ENCODE measurements at places on chromosomes 1 and 21.

GRCh38 chr1:26597629-26598039, 68.1 kb downstream of the RPS6KA1 start:
- peak; percentile 81 for DNase-seq

DNA sequence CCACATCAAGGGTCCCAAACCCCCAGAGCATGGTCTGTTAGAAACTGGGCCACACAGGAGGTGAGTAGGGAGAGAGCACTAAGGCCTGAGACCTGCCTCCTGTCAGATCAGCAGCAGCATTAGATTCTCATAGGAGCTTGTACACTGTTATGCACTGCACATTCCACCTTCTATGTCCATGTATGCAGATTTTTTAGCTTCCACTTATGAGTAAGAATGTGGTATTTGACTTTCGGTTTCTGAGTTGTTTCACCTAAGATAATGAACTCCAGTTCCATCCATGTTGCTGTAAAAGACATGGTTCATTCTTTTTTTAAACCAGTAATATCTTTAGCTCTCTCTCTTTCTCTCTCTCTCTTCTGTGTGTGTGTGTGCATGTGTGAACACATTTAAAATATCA, 663 bp upstream of the GBP6 start:
- DNase-seq: no peak

DNA sequence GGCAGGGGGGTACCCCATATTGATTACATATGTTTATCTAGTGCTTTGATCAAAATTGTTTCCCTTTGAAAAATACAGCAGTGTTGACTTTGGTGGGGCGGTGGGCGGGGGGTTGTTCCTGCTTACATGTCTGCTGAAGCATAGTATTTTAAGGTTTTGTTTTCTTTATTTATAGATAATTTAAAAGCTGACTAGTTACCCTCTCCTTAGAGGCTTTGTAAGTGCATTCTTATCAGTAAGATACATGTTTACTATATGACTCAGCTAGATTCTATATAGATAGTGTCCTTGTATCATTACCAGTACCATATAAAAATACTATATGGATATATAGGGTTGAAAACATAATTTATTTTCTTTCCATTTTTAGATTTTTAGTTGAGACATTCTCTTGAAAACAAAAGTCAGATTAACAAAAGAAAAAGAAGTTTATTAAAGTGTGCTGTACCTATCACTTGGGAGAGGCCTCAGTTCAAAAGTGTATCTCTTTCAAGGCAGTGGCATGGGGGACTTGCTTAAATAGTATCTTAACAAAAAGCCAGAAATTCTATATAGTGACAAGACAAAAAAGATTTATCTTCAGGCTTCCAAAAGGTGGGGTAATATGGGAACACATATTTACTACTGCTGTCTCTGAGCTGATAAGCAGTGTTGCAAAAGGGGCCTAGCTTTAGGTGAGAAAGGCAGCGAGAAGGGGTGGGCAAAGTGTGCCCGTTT, 79.0 kb downstream of the HS2ST1 start:
- no peak for DNase-seq

DNA sequence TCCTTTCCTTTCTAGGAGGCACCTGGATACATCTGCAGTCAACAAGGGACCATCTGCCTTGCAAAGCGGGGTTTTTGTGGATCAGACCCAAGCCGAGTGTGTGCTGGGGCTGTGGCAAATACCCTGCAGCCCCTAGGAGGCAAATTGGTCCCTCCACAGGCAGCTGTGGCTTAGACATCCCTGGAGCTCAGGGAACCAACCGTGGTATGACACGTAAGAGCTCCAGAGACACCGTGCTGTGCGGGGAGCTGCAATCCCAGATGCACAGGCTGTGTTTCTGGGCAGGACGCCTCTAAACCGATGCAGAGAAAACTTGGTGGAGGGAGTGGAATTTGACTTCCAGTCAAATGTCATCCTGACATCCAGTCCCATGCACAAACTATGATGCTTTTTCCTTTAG, 141.5 kb downstream of the KAZN start:
- no peak for DNase-seq

DNA sequence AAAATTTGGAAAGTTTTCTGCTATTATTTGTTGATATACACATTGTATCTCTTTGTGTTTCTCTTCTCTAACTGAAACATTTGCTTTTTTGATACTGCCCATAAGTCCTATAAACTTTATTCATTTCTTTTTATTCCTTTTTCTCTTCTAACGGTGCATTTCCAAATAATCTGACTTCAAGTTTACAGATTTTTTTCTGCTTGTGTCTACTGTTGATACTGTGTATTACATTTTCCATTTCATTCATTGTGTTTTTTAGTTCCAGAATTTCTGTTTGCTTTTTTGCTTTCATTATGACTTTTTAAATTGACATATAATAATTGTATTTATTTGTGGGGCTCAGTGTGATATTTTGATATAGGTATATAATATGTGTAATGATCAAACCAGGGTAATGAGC, 38.3 kb upstream of the PLA2G2A start:
- DNase-seq: no peak

DNA sequence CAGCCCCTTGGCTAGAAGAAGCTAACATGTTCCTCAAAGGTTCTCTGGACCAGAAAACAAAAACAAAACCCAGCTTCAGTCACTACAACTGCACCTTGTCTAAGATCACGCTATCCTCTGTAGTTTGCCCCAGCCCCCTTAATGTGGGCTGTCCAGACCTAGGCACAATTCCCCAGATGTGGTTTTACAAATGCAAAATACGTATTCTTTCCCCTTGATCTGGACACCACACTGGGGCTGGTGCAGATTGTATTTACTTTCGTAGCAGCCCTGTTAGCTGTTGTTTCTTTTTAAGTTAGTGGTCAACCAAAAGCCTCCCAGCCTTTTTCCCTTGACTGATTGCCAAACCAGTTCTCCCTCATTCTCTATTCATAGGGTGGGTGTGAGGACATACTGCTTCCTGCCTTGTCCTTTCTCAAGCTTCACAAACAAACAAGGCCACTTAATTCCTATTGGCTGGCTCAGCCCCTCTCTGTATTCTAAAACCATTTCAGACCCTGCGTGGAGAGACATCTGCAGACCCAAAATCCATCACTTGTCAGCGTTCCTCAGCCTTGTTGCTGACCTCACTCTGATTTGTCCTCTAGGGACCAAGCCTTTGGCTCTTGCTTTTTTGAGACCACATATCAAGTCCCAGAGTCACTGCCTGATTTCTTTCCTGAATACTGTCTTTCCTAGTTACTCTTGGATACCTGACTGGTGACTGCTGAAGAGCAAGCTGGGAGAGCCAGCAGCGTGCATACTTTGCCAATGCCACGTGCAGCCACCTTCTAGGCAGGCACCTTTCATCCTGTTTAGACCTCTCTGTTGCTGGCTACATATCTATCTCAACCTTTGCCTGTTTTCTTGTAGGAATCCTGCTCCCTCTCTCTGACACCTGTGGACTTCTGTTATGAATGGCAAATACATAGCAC, 96.4 kb upstream of the RAB3GAP2 start:
- DNase-seq: no peak

DNA sequence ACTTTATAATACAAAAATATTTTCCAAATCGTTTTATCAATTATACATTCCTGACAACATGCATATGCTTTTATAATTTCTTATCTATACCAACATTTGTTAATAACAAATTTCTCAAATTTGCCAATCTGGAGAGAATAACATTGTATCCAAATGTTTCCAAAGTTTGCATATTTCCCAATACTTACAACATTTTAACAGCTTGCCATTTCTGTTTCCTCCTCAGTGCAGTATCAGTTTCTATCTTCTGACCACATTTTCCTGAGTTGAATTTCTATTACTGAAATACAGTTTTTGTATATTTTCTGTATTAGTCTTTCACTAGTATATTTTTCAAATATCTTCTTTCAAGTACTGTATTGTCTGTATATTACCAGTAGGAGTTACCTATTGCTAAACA, 1594.3 kb downstream of the PLA2G4A start:
- DNase-seq: peak; percentile 56

DNA sequence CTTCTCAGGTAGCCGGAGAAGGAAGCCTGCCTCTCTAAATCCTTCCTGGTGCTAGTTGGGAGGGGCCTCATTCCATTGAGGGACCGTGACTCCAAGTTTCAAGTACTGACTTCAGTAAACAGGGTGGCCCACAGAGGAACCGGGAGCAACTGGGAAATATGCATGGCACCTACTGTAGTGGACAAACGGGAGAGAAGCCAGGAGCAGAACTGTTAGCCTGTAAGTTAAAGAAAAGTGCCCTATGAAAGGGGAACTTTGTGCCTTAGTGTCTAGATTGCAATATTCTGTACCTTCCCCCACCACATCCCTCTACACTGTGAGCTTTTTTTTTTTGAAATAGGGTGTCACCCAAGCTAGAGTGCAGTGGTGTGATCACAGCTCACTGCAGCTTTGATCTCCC, 33.2 kb upstream of the KANK4 start:
- DNase-seq: peak; percentile 87

DNA sequence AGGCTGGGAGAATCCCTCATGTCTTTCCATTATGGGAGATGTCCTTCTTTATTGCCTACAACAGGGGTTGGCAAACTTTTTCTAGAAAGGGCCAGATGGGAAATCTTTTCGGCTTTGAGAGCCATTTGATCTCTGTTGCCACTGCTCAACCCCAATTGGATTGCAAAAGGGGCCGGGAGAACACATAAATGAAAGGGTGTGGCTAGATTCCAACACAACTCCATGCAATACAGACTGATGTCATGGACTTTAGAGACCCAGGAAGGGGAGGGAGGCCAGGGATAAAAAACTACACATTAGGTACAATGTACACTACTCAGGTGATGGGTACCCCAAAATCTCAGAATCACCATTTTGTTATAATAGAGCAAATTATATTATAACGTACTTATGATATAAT, 97.6 kb upstream of the SIM2 start:
- no peak for DNase-seq

DNA sequence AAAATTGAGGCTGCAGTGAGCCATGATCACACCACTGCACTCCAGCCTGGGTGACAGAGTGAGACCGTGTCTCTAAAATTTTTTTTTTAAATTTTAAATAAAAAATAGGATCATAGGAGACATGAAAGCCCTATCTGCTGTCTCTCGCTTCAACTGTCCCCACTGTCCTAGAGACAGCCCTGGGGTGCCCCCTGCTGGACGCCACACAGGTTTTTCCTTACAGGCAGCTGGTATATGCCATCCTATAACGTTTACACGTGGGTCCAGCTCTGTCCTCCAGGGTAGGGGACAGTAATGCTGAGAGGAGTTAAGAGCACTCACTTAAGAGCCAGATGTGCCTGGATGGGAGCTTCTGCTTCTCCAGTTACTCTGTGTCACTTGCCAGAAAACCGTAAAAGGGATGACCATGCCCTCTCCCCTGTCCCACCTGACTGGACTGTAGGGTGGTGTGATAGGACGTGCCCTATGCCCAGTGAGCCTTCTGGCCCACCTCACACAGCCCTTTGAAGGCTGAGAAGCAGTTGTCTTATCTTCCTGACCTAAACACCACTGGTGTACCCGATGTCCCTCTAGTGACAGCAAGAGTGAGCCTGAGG, 8.5 kb downstream of the FBXO2 start:
- peak; percentile 95 for DNase-seq

- no peak for DNase-seq
These were observed 82.1 kb downstream of the KCND3 start for GRCh38 chr1:111907321-111907720.

- DNase-seq: no peak
These were observed 430.5 kb downstream of the HLX start for GRCh38 chr1:221309723-221310122.

DNA sequence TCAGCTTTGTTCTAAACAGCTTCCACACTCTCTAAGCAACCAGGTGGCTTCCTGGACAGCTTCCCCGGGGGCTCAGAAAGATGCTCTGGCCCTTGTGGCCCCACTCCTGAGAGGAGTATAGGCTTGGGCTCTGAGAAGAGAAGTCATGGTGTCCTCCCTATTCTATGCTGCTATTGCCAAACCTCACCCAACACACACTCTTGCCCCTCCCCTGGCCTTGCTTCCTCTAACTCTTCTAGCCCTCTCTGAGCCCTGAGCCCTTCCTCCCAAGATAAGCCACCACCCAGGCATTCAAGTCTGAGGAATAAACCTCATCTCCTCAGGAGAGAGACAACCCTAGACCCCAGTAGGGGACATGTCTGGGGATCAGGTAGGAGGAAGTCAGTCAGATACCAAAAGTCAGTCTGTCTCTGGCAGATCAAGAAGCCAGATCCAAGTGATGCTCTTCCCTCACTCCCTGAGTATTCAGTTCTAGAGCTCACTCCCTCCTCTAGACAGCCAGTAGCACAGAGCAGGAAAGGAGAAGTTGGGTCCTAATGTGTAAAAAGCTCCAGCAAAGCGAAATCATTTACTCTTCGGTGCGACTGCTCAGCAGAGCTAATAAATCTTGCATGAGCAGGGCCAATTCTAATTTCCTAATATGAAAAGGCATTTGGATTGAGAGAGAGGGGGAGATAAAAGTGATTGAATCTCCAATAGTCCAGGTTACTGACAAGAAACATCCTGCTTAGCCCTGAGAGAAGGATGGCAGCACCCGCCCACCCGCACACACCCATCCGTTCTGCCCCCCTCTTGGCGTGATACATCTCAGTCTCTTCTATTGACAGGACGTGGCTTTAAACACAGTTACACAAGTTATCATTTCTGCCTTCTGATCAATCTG, 50.5 kb downstream of the DMAP1 start:
- DNase-seq: peak; percentile 82

DNA sequence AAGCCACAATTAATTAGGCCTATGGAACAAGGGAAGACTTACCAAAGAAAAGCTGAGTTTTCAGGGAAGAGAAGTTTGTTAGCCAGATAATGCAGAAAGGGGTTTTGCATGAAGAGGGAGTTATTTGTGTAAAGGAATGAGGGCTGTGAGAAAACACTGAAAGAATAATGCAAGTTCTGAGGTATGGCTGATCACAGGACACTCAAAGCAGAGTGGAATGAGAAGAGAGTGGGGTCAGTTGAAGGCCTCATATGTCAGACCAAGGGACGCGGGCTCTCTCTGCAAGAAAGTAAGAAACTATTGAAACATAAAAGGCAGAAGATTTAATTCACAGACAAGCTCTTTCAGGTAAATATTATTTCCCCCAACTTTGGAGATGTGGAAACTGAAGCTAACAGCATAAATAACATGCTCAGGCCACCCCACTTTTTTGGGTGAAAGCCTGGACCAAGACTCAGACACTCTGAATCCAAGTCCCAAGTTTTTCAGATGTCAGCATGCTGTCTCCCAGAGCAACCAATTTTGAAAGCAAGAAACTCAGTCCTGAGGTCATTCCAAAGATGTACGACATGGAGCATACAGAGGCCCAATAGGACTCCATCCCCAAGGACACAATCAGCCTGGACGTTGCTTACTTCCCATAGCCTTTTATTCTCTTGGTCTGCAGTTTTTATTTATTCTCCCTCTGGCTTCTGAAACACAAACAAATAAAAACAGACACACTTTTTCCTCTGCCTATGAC, 47.3 kb upstream of the FGGY start:
- DNase-seq: no peak
